GDM1 (cell line): ENCODE measurements at places on chromosomes 6 and 20.

DNA sequence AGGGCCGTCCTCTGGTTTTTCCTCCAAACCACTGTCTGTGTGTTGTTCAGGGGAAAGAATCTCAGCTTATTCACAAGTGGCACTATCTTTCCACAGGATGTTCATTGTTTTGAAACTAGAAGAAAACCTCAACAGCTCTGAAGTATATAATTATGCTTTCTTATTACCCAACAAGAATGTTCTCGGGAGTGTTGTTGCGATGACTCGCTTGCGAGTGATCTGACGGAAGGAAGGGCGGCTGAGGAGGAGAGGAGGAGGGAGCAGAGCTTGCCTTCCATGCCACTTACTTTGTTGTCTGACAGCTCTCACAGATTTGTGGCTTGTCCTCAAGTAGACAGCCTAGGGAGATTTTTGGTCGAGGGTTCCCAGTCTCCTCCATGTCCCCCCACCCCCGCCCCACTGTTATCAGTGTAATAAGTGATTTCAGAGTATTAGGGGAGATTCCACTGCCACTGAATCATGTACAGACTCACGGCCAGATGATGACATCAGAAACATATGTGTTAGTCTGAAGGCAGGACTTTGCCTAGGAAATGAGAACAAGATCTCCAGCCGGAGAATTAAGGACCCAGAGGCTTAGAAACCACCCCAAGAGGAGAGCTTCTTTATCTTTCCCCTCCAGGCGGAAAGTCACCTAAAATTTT lies 80.7 kb upstream of the CCN6 start:
- no peak for DNase-seq

GRCh38 chr20:34874094-34874654 lies 1.5 kb upstream of the GGT7 start:
- DNase-seq: peak; percentile 70

GRCh38 chr6:135796643-135797305 lies 54.7 kb upstream of the PDE7B start:
- no peak for DNase-seq

- no peak for DNase-seq
These were observed 22.2 kb downstream of the RNASET2 start for GRCh38 chr6:166934174-166934573.

- DNase-seq: no peak
These were observed 90.1 kb upstream of the PREP start for GRCh38 chr6:105492706-105493673.

DNA sequence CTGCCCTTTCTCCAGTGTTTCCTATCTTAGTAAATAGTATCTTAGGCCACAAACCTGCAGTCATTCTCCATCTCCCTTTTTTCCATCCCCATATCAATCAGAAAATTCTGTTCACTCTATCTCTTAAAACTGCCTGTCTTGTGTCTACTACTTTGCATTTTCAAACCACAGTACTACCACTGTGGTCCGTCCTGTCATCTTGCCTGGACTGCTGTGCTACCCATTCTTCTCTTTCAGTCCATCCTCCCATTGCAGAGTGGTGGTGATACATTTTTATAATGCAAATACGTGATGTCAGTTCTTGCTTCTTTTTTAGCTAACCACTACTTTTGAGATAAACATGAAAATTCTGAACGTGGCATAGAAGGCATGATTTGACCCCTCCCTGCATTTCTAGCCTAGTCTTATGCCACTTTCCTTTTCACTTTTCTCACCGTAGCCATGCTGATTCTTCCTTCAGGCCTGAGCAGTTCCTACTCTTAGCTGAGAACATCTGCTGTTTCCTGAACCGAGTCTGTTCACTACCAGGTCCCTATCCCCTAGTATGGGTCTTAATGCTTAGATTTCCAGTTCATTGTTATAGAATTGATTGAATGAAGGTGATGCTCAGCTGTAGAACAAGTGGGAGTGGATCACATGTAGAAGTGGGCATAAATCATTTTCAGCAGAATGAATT lies 13.8 kb downstream of the TBPL1 start:
- no peak for DNase-seq

GRCh38 chr6:55994531-55994930 lies 119.1 kb upstream of the BMP5 start:
- no peak for DNase-seq

DNA sequence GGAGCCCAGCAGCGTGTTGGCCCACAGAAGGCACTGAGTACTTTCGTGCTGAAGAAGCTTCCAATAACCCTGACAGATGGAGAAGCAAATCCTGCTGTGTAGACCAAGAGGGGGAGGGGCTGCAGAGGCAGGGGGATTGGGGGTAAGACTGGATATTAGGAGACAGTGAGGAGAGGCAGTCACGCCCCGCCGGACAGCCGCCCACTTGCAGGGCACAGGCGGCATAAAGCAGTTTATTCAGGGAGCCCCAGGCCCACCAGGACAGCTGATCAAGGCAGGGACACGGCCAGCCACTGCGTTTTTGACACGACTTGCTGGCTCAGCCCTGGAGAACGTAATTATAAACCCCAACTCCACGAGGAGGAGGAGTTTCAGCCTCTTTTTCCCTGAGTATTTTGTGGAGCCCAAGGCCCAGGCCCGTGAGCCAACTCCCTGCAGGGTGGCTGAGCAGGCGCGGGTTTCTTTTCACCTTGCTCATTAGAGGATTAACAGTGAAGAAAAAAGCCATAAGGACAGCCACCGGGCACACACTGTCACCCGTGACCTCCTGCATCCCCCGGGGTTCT lies 177.9 kb downstream of the TFAP2C start:
- DNase-seq: no peak

- no peak for DNase-seq
These were observed 3.5 kb downstream of the MCUR1 start for GRCh38 chr6:13810688-13811446.

- DNase-seq: no peak
These were observed 9.1 kb upstream of the BRPF3 start for GRCh38 chr6:36187446-36187845.

GRCh38 chr6:45815466-45816125 lies 200.1 kb downstream of the CLIC5 start:
- DNase-seq: no peak

DNA sequence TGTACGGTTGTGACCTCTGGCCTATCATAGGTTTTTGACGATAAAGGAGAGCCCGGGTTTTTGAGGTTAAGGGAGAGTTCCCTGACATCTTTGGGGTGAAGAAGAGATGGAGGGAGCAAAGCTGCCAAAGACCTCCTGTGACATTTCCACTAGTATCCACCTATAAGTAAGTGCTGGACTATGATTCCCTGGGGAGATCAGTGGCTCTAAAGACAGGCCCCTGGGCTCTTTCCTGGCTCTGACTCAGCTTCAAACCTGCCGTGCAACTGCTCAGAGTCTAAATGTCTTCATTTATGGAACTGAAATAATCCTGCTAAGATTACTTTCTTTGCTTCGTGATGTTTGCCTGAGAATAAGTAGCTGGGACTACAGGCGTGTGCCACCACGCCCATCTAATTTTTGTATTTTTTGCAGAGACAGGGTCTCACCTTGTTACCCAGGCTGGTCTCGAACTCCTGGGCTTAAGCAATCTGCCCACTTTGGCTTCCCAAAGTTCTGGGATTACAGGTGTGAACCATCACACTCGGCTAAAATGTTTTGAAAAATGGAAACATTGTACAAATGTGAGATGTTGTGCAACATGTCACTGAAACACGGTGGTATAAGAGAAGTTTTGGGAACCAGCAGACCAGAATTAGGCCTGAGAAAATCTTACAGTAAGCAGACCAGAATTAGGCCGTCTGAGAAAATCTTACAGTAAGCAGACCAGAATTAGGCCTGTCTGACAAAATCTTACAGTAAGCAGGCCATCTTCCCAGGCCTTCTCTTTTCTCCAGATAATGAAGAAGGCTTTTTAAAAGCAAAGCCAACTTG lies 1.1 kb upstream of the PAQR8 start:
- DNase-seq: no peak

DNA sequence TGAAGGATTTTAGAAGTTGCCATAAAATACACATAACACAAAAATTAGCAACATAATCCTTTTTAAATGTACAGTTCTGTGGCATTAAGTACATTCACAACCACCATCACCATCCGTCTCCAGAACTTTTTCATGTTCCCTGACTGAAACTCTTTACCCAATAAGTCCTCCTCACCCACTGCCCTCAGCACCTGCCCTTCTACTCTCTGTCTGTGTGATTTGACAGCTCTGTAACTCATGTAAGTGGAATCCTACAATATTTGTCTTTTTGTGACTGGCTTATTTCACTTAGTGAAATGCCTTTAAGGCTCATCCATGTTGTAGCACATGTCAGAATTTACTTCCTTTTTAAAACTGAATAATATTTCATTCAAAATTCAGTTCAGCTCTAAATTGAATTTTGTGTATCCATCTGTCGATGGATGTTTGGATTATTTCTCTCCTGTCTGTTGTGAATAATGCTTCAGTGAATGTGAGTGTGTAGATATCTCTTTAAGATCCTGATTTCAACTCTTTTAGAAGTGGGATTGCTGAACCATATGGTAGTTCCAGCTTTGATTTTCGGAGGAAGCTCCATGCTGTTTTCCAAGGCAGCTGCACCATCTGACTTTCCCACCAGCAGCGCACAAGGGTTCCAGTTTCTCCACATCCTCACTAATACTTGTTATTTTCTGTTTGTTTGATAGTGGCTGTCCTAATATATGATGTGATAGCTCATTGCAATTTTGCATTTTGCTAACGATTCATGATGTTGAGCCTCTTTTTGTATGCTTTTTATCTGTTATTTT lies 4.2 kb downstream of the ENTPD6 start:
- DNase-seq: no peak

GRCh38 chr6:18262702-18263417 lies 1.5 kb downstream of the DEK start:
- no peak for DNase-seq

DNA sequence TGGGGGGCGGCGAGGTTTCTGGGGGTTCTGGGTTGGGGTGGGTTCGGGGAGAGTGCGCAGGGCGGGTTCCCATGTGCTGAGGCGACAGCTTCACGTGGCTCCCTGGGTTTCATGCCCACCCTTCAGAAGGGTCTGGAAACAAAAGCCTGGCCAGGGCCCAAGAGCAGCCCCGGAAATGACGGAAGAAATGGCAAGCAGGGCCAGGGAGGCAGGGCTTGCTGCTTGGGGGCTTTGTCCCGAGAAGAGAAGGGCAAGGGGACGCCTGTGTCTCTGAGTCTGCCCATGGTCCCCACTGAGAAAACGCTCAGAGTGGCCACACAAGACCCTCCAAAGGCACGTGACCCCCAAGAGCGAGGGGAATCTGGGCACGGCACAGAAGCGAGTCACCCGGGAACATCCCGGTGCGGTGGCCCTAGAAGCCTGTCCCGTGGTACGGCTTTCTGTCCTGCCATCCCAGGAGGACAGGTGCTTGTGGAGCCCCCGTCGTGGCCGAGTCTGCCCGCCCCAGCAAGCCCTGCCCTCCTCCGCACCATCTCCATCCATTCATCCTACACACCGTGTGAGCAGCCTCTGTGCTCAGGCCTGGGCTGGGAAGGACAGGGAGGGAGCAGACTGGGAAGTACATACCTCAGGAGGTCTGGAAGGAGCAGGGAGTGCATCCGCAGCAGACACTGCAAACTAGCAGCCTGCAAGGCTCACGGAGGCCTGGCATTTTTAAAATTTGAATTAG lies 9.0 kb downstream of the NPEPL1 start:
- DNase-seq: no peak

- no peak for DNase-seq
These were observed 20.6 kb downstream of the SMPDL3A start for GRCh38 chr6:122809691-122810090.

DNA sequence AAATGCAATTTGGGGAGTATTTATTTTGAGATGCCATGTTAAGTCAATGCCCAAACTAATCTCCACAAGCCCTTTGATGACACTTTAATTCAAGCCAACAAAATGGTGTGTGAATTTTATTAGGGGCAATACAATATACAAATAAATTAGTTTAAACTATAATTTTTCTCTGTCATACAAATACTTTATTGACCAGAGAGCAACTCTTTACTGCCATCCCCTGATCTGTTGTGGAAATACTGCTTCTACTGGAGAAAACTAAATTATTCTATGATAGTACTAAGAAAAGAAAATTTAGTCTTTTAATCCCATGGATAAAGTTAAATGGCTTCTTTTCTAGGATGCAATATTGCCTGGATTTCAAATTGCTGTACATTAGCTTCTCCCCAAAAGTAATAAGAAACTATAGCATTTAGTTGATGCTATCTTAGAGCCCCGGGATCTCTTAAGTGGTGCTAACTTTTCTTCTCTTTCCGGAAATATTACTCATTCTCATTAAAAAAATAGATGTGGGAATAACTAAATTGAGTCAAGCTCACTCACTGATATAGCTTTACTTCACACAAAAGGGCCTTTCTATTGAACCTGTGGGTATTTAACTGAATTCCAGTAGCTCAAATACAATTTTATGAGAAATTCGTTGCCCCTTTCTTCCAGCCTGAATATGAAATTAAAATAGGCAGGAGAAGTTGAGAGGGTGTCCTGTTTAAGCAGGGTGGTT lies 49.2 kb downstream of the SMPDL3A start:
- DNase-seq: no peak

DNA sequence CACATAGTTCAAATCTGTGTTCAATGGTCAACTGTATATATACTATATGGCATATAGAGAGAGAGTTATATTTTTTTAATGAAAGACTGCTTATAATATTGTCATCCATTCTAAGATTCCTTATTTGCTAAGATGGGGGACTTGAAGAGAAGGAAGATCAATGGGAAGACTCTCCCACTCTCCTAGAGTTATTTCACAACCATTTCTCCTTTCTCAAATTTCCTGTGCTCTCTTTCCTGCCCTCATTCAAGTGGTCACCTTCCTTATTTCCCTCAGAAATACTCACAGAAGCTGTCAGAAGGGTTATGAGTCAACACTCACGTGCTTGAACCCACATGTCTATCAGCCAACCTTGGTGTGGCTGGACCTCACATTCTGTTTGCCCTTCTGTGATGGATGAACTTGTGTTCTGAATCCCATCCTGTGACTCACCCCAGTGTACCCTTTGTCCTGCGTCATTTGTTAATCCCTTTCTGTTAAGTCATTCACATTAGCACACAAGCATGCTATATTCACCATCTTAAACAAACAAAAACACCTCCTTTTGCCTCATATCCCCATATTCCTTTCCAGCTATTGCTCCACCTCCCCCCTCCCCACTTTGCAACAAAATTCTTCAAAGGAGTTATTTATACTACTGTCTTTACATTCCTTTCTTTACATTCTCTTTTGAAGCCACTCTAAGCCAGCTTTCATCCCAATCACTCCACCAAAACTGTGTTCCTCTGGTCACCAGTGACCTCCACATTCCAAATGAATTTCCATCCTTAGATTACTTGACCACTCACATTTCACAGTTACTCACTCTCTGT lies 279.3 kb upstream of the TCF21 start:
- DNase-seq: no peak

- DNase-seq: no peak
These were observed 42.6 kb upstream of the SPDEF start for GRCh38 chr6:34598712-34599111.

DNA sequence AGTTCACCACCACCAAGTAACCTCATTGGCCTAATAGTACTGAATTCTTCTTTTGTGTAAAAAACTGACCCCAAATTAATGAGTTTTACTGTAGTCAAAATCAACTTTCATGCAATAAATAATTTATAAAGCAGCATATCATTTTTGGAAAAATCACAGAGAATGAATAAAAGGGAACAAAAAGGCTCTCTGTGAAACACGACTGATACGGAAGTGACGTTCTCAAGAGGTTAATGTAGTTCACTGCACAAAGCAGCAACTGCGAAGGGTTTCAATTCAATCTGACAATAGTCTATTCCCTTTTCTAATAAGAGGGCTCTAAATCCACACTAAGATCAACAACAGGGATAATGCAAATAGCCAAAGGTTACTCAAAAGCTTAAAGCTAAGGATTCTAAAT lies 70.3 kb downstream of the PREP start:
- no peak for DNase-seq
